ENCODE measurements at places on chromosomes 5 and 9. TPM values are rescaled to one million over a fixed set of nuclear protein-coding genes. Genes with fewer than 3 reads are reported as not detected.

DNA sequence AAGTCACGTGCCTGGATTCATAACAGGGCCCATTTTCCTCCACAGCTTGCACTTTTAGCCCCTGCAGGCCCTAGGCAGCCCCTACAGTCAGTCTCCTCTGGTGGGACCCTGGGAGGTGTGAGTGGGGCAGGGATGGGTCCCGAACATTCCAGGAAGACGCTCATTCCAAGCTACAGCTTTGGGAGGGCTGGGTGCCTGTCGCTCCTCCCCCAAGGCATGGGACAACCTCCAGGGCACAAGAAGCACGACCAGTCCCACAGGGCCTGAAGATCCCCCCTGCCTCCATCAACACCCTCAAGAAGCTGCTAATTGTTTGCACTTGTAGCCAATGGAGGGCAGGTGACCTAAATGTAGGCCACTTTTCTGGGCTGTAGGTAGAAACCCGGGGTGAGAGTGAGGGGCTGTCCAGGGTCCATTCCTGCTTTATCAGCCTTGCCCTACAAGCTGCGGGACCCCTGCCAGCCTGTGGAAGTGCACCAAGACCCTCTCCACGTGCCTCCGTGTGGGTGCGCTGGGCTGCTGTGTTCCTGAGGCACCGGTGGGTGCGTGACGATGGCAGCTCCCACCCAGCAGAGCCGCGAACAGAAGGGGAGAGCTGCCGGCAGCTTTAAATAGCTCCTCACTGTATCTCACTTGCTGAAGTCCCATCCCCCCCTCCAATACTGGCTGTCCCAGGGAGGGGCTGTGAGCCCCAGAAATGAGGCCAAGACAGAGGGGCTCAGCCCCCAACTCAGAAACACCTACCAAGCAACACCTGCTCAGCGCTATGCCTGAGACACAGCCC lies 91.9 kb upstream of the ARAP3 start:
- DNase-seq, result no peak

- DNase-seq, result peak; percentile 33
Observed at GRCh38 chr9:87601176-87601575, 103.5 kb downstream of the DAPK1 start.

DNA sequence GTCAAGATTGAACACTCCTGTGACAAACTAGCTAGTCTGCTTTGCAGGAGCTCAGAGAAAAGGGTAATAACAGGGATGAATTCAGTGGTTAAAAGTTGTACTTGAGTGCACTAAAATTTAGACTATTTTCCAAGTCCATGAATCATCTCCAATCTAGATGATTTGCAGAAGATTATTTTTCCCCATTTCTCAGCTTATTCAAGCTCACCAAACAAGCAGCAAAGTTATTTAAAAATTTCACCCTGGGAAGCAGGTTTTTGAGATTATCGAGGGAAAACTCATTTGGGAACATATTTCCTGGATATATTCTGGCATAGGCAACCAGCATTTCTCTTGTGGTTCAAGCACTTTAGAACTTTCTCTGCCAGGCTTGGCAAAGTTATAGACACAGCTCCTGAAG lies 311.4 kb downstream of the TLE1 start:
- no peak for DNase-seq

HAPLN1 gene
- not detected for total RNA-seq

SLC36A2 gene
- total RNA-seq, result not detected

MCTP1 gene
- 36.5 TPM for total RNA-seq

GRCh38 chr9:26746357-26747072 lies 146.1 kb downstream of the CAAP1 start:
- DNase-seq, result no peak

FAM151B gene
- total RNA-seq, result 1.8 TPM

CBY3 gene
- not detected for total RNA-seq

GRCh38 chr5:151270599-151270998 lies 17.6 kb downstream of the GM2A start:
- DNase-seq, result no peak
